Stimulated activated CD8-positive, alpha-beta memory T cell treated with anti-CD3 and anti-CD28 coated beads, Interleukin-15, amount 100 ng/mL, for 1 hour (primary cell): ENCODE measurements at places on chromosomes 3 and 15.

- DNase-seq, result no peak
Measured at GRCh38 chr15:68369931-68370767, 61.8 kb downstream of the ITGA11 start.

GRCh38 chr3:148319161-148319915 is 378.4 kb upstream of the AGTR1 start:
- no peak for DNase-seq

DNA sequence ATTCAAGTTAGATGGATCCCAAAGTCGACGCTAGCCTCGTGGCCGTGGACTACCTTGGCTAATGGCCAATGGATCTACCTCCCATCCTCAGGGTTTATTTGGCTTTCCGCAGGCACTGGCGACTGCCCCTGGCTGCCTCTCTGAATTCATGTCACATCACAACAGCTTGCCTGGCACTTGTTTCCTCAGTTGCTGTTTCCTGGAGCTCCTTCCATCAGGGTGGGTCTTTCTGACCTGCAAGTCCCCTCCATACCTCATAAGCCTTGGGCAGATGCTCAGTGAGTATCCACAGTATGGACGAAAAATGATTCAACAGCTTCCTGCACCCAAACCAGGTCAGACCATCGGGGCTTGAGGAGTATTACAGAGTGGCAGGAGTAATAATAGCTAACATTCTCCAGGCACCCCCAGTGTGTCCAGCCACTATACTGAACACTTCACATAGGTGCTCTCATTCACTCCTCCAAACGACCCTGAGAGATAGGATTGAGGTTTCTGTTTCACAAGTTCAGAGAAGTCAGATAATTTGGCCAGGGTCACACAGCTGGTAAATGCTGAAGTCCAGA is 311.5 kb downstream of the TLE3 start:
- DNase-seq, result no peak

DNA sequence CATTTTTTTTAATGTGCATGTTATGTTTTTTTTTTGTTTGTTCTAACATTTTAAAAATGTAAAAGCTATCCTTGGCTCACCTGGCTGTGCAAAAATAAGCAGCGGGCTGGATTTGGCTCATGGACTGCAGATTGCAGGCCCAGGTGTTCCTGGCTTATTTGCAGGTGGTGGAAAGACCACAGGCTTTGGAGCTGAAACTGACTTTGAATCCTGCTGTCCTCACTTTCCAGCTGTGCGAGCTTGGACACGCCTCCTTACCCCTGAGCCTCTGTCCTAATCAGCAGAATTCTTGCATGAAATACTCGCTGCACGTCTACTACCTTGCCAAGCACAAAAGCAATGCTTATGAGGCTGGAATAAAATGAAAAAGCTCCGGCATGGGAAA is 188.7 kb upstream of the TPM1 start:
- no peak for DNase-seq

DNA sequence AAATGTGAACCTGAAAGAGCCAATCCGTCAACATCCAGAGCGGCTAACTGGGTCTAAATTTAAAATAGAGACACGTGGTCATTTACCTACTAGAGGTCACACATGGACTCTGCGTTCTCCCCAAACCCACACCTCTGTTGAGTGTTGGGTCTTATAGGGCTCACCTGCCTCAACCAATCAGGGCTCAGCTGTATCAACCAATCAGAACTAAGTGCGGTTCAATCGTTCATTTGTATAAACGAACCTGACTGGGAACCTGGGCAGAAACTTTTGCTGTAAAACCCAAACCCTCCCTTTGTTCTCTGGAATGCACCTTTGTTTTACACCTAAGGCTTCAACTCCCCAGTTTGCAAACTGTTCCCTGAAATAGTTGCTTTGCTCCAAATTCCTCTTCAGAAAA is 8.9 kb downstream of the DNAAF4 start:
- no peak for DNase-seq

DNA sequence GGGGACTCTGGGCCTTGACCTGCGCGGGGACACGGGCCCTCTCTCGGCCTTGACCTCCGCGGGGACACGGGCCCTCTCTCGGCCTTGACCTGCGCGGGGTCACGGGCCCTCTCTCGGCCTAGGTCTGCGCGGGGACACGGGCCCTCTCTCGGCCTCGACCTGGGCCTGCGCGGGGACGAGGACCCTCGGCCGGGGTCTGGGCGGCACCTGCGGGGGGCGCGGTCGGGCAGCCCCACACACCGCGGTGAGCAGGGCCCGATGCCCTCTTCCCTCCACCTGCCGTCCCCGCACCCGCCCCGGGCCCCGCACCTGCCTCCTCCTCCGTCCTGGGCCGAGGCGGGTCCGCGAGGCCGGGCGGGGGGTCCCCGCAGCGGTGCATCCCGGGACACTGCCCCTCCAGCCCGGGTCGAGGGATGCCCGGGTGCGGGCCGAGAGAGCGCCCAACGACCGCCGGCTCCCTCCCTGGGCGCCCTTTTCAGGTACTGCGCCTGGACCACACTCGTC is 15.6 kb upstream of the CERS3 start:
- DNase-seq, result no peak

GRCh38 chr3:42685363-42685881 is at the start of gene KLHL40:
Gene KLHL40, plus strand, starts transcription at chr3:42685537. Its CDS starts 82 bp downstream, at chr3:42685619.
- DNase-seq, result no peak

DNA sequence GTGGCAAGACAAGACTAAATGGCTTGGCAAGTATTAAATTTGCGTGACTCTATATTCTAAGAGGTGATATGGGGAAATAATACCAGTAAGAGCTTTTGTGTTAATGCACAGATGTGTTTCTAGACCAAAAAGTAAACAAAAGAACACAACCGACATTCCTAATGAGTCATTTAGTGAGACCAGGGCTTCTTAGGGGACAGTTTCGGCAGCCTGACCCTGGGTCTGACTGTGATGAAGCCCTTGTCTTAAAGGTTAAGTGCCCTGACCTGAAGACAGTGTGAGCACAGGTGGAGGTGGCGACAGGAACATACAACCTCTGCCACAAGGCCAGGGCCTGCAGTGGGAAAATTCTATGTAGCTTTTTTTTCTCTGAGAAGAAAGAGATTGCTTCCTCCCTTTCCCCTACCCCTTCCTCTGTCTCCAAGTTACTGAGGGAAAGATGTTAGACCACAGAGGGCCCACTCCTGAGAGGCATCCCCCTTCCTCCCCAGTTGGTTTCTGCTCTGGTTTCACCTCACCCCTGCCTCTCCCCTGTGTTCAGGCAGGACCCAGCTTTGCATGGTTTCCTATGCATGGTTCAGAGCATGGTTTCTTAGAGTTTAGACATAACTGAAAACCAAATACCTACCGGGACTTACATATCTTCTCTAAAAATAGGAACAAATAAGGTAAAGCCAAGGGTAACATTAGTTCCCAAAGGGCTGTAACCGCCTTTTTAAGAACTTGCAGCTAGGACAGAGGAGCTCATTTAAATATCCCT is 24.8 kb upstream of the CMTM7 start:
- no peak for DNase-seq

- no peak for DNase-seq
Measured at GRCh38 chr3:147369661-147370123, 36.7 kb downstream of the ZIC4 start.
